Caki2 (cell line): ENCODE measurements at places on chromosomes 2 and 18. TPM values are rescaled to one million over a fixed set of nuclear protein-coding genes. Genes with fewer than 3 reads are reported as not detected.

Gene RSAD2
- 0.75 and 7.7 TPM in 2 replicates for total RNA-seq

Gene CD207
- total RNA-seq = not detected in 2 replicates

Gene C2orf78
- total RNA-seq = not detected in 2 replicates

Gene GPR39
- total RNA-seq = 4.3 and 15.7 TPM in 2 replicates

Gene PSMA8
- total RNA-seq = not detected in 2 replicates

DNA sequence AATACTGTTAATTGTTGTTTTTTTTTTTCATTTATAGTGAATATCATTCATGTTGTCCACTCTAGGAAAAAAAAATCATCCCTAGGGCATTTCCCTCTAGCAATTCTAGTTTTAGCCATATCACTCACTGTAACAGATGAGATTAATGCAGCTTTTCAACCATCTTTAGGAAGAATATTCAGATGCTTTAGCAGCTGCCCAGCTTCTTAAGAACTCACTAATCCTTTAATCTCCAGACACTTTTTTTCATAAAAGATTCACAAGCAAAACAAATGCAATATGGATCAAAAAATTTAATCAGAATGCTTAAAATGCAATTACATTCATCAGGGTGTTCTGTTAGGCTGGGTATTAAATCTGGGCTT lies 692.6 kb downstream of the ERBB4 start:
- no peak for DNase-seq

DNA sequence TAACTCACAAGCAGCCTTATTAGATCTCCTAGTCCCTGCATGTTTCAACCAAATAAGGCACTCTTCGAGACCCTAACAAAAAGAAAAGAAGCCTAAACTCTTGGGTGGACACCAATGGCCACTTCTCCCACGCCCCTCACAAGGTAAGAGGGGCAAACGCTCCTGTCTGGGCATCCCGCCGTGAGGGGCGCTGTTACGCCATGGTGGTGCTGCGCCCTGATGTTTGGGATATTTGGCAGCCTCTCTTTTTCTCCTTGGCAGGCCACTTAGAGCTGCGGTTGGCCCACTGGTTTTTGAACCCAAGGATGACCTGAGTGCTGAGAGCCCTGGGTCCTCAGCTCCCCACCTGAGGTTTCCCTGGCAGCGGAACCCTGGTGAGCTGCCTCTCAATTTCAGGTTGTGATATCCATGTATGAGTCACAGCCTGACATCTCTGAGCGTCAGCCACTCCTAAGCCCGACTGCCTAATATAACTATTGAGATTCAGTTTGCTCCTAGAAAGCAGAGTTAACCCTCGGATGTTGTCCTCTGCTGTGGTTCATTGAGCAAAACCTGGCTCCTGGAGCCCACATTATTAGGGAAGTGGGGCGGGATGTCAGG lies 103.3 kb downstream of the COL6A3 start:
- no peak for DNase-seq

DNA sequence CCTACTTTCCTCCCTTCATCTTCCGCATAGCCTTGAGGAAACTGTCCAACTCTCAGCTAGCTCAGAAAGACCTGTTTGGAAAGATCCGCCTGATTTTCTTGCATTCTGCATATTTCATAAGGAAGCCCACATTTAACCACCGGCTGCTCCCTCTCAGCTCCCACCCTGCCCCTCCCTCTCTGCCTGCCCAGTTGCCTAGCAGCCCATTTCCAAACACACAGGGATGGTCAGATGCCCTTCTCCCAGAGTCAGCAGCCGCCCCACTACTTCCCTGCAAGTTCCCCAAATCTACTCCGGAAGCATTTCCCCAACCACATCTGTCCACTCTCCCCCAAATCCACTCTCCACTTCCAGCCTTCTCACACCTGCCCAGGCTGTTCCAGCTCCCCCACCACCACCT lies 96.0 kb downstream of the TNS1 start:
- DNase-seq = no peak

DNA sequence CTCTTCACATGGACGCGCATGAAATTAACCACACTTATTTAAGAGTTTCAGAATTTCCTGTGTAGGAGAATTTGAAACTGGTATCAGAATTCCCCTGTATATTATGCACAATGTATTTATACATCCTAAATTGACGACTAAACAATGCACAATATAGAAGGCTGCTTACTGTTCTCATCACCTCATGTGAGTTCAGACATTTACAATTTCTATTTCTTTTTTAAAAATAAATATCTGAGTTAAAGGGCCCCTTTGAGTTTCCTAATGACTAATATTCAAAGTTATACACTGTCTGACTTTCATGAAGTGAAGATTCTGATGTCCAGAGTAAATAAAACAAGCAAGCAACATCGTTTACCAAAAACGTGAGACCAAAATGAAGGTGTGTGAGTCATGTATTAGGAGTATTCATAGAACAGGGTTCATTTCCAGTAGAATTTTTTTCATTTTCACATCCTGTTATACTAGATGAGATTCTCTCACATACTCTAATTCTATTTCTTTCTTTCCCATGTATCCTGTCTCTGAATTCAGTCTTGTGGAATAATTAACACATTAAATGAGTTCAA lies 406.2 kb downstream of the NUP35 start:
- no peak for DNase-seq

DNA sequence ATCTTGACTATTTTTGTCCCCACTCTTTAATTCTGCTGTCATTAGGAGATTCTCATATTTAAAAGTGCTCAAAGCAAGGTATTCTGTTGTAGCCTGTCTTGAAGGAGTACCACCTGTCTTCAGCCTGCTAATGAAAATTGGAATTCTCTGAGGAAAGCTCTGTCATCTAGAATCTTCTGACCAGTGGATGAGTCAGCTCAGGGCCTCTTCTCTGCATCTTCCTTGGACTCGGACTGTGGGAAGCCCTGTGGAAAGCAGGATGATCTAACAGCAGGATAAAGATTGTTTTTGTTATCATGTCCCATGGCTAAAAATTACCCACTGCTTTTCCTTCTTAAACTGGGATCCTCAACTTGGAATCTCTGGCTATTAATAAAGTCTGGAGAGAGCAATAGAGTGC lies 18.7 kb upstream of the TMEM200C start:
- no peak for DNase-seq

- no peak for DNase-seq
Measured at GRCh38 chr2:43127941-43128558, 98.4 kb downstream of the ZFP36L2 start.

- no peak for DNase-seq
Measured at GRCh38 chr2:70367722-70368323, 66.0 kb upstream of the FAM136A start.

- DNase-seq = no peak
Measured at GRCh38 chr18:71250191-71250590, 961.3 kb downstream of the SOCS6 start.

DNA sequence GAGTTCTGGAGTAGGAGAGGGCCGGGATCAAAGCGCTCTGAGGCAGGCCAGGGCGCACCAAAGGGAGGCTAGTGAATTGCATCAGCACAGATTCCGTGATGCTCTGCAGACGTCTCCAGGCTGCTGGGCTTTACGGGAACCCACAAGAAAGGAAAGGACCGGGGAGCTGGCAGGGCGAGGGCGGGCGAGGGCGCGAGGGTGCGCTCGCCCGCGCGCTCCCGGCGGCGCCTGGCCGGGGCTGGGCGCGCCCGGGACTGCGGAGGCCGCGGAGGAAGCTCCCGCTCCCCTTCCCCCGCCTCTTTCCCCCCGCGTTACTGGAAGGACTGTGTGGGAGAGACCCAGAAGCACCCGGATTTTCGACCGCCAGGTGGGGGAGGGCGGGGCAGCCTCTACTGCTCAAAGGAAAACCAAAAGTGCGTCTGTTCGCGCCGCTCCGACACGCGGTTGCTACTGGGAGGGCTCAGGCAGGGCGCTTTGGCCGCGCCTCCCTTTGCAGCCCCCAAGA lies 2.4 kb upstream of the FOSL2 start:
- peak; percentile 94 for DNase-seq

DNA sequence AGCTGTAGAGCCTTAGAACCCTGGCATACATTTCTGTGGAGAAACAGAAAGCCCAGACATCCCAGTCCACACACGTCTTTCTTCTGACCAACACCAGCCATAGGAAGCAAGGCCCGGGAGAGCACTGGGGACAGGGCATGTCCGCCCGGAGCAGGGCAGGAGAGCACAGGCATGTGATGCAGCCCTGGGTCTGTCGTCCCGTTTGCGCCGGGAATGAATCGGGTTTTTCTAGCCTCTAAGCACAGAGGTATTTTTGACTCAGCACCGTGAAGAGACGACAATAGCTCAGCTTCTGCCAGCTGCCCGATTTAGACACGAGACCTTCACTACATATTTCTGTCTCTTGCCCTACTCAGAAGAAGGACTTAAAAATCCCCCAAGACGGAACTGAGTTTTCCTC lies 7.3 kb upstream of the AMMECR1L start:
- no peak for DNase-seq

- no peak for DNase-seq
Measured at GRCh38 chr2:124534028-124534427, 508.9 kb downstream of the CNTNAP5 start.

DNA sequence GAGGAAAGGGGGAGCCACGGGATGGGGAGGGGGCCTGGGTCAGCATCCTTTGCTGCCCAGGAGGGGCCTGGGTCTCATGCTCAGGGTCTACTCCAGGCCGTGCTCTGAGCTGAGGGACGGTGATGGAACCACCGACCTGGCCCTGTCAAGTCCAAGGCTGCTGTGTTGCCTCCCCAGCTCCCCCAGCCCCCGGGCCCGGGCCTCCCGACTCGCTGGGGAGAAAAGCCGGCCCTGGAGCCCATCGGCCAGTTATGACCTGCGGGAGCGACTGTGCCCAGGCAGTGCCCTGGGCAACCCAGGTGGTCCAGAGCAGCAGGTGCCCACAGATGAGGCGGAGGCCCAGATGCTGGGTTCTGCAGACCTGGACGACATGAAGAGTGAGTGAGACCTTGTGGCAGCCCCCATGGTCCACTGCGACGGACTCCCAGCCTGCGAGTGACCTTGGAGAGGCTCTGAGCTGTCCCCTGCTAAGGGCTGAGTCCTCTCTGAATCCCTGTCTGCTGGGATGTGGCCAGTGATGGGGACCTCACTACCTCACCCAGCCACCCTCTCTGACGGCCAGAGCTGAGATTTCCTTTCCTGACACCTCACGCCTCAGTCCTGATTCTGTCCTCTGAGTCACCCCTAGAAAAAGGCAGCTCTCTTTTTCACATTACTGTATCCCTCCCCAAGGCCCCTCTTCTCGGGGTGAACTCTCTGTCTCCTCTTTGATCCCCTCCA lies 2.7 kb downstream of the SLC4A3 start:
- DNase-seq = no peak

DNA sequence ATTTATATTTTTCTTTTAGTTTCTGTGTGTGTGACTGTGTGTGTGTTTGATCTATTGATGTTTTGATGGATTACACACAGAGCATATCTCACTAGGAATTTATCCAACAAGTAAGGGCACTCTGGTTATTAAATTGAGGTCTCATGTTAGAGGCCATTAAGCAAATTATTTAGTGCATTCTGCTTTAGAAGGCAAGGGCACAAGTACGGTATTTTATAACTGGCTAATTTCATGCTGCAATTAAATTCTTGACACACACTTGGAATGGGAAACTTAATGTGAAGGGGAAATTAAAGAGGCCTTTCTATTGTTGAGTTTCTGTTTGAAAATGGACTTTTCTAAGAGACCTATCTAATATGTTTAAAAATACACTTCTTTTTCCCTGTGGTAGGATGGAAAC lies 25.8 kb downstream of the NYAP2 start:
- DNase-seq = no peak

DNA sequence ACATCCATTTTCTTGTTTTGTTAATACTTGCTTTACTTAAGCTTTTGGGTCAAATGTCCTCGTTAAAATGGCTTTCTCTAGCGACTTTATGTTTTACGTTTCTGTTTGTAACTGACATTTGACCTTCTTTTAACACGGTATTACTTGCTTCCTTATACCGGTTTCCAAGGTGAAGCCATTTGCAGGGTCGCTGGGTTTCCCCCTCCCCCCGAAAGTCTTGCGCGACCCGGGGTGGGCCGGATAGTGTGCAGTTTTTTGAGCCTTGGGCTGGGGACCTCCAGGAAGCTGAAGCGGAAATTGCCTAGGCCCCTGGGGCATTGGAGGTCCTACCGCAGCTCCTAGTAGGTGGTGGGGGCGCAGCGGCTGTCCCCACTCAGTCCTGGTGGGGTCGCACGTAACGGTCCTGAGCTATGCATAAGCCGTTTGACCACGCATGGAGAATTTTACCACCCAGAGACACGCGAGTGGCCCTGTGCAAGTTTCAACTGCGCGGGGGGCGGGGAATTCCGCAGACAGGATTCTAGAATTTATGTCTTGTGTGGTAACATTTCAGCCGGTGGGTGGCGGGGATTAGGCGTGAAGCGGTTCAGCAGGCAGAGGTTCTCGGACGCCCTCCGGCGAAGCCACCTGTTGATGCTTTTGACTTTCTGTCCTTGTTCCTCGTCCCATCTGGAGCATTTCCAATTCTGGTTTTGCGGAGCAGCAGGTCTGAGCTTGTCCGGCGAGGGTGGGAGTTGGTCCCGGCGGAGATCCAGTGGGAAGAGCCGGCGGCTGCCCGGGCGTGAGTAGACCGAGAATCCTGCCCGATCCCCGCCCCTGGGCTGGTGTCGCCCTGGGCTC lies 2.4 kb downstream of the CFLAR start:
- DNase-seq = peak; percentile 96

GRCh38 chr18:2687390-2688001 lies 32.0 kb downstream of the SMCHD1 start:
- no peak for DNase-seq

DNA sequence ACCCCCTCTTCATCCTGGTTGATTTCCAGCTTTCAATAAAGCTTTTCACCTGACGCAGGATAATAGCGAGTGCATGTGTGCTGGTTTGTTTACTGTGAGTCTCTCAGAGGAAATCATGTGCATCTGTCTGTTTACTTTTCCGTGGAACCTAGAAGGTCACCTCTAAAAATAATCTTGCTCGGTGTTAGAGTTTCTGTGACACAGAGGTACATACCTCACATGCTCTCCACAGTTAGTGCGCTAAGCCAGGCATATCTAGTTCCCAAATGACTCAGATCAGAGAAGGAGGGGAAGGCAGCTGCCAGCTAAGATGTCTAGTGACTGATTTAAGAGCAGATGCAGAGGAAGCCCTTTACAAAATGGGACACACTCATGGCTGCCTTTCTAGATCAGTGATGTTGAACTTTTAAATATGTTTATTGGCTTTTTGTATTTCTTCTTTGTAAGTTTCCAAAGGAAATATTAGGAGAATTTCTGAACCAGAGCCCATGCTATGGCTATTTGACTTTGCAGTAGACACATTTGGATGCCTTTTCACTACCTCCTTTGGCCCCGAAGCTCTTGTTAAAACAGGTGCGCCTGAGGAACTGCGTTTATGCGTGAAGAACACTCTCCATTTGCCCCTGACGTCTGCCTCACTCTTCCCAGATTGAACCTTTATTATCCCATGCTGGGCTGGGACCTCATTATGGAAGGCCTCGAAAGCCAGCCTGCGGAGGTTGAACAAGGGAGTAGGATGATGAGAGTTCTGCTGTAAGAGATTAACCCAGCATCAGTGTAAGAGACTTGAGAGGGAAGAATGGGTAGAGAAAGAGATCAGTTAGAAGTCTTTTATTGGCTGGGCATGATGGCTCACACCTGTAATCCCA lies 145.6 kb downstream of the FAM161A start:
- DNase-seq = peak; percentile 72
